Stimulated activated CD8-positive, alpha-beta memory T cell treated with anti-CD3 and anti-CD28 coated beads, Interleukin-7, amount 100 ng/mL, for 1 hour (primary cell): ENCODE measurements at places on chromosomes 1 and 21.

GRCh38 chr1:39293375-39294070, 89.0 kb downstream of the MACF1 start:
- DNase-seq: no peak

GRCh38 chr1:87325982-87326738, 2.5 kb upstream of the LMO4 start:
- no peak for DNase-seq

- DNase-seq: no peak
Observed at GRCh38 chr1:186869526-186870228, 40.9 kb downstream of the PLA2G4A start.

GRCh38 chr1:156858555-156858956, 361 bp downstream of the INSRR start:
- DNase-seq: no peak

DNA sequence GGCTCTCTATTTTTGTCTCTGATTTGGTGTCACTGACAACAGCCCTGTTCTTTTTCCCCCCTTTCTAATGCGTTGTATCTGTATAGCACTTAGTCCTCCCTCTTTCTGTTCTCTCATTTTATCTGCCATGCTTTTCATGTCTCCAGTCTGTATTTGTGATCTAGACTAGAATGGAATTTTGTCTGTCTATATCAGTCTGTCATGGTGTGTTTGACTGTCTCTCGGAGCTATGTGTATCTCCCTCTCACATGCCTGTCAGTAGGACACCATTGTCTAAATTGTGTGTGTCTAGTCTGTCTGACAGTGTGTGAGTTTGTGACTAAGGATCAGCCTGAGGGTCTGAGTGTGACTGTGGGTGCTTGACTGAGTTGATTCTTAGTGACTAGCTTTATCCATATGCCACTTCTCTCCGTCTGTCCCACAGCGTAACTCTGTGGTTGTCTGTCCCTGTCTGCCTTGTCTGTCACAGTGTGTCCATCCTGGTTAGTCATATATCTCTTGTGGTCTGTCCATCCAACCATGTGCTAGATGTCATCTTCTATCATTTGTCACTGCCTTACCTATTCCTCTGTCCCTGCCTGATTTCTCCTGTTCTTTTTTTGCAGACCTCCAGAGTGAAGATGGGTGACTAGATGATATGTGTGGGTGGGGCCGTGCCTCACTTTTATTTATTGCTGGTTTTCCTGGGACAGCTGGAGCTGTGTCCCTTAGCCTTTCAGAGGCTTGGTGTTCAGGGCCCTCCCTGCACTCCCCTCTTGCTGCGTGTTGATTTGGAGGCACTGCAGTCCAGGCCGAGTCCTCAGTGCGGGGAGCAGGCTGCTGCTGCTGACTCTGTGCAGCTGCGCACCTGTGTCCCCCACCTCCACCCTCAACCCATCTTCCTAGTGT, 1.4 kb upstream of the B4GALT2 start:
- DNase-seq: no peak

DNA sequence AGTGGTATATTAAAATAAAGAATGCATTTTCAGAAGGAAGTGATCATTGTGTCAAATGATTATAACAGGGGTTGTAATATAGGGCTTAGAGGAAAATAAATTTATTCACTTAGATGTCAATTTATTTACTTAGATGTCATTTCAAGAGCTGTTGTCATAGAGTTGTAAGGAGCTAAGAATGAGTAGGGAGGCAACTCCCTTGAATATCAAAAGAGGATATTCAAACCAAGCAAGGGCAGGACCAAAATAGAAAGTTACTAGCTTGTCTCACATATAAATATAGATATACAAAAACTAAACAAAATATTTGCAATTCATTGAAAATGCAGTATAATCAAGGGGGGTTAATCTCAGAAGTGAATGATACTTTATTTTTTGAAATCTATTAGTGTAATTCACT, 16.0 kb upstream of the RASAL2 start:
- DNase-seq: no peak

- no peak for DNase-seq
Observed at GRCh38 chr1:112620377-112620695, 704 bp downstream of the CAPZA1 start.

- no peak for DNase-seq
Observed at GRCh38 chr1:46800742-46801141, 1.9 kb downstream of the CYP4B1 start.

DNA sequence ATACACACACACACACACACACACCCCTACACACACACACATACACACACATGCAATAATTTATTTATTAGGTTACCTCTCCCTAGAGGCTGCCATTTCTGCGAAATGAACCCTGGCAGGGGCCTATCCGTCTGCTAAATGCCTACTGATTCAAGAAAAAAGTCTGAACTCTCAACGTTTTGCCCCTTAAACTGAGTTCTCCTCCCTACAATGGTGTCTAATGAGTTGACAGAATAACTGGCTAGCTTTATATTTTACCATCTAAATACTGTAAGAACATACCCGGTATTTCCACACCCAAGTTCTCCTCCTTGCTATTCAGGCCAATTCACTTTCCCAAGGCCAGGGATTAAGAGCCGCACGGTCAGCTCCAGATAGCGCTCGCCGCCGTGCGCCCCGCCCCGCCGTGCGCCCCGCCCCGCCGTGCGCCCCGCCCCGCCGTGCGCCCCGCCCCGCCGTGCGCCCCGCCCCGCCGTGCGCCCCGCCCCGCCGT, 339 bp upstream of the RNPC3 start:
- no peak for DNase-seq

- DNase-seq: no peak
Observed at GRCh38 chr1:216183454-216183853, 239.8 kb downstream of the USH2A start.
